SJCRH30 (cell line): ENCODE measurements at places on chromosomes 2 and 18.

- H3K36me3 ChIP-seq, result no peaks in the 10 kb centered on the region
- no peak overlapping the region for H3K4me3 ChIP-seq
- no peaks in the 10 kb centered on the region for H3K27me3 ChIP-seq
Measured at GRCh38 chr2:128401680-128402079, 83.0 kb upstream of the HS6ST1 start.

DNA sequence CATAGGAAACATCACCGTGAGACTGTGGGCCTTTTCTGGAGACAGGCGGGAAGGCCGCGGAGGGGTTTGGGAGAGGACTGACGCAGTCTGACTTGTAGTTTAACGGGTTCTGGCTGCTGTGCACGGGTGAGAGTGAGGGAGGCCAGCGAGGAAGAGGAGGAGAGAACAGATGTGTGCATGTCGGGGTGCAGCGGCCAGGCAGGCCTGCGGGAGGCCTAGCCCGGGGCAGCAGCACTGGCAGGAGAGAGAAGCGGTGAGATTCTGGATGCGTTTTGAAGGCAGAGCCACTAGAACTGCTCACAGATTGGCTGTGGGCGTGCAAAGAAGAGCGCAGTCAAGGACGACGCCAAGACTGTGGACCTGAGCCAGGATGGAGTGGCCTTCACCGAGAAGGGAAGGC lies 53.9 kb downstream of the PTGR3 start:
- no peak overlapping the region for H3K27ac ChIP-seq
- DNase-seq, result no peak
- no peaks in the 10 kb centered on the region for H3K36me3 ChIP-seq
- H3K4me3 ChIP-seq, result no peak overlapping the region
- H3K27me3 ChIP-seq, result no peaks in the 10 kb centered on the region

- no peaks in the 10 kb centered on the region for H3K4me1 ChIP-seq
- no peak overlapping the region for H3K27ac ChIP-seq
- H3K27me3 ChIP-seq, result no peaks in the 10 kb centered on the region
- no peak overlapping the region for H3K4me3 ChIP-seq
- no peak for DNase-seq
Measured at GRCh38 chr2:101089942-101090799, 61.0 kb downstream of the TBC1D8 start.

- no peak for DNase-seq
- H3K27ac ChIP-seq, result no peak overlapping the region
- H3K4me1 ChIP-seq, result peaks cover 8% of the 10 kb centered on the region; the same call in 1 of the 2 replicates
- no peaks in the 10 kb centered on the region for H3K36me3 ChIP-seq
- H3K27me3 ChIP-seq, result no peaks in the 10 kb centered on the region
Measured at GRCh38 chr2:104434318-104434792, 419.6 kb upstream of the POU3F3 start.

- no peak for DNase-seq
- H3K27ac ChIP-seq, result no peak overlapping the region
- H3K4me3 ChIP-seq, result no peak overlapping the region
- H3K4me1 ChIP-seq, result no peaks in the 10 kb centered on the region
- H3K27me3 ChIP-seq, result no peaks in the 10 kb centered on the region
- H3K36me3 ChIP-seq, result no peaks in the 10 kb centered on the region
Measured at GRCh38 chr2:118669654-118670053, 177.8 kb downstream of the EN1 start.

DNA sequence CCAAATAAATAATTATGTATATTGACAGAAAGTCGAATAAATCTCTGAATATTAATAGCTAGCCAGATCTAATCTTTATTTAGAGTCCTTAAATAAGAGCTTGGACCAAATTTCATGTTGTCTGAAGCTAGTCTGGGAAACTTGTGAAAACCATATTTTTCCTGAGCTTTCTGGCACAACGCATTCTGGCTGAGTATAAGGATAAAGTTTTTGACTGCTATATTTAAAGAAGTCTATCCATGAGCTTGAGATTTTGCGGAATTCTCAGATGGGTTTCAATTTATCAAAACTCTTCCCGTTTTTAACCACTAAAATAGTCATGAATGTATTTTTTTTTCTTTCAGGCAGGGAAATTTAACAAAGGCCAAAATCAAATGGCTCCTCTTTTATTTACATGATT lies 23.8 kb downstream of the FAP start:
- no peak overlapping the region for H3K27ac ChIP-seq
- DNase-seq, result no peak
- H3K27me3 ChIP-seq, result no peaks in the 10 kb centered on the region
- no peak overlapping the region for H3K4me3 ChIP-seq
- H3K4me1 ChIP-seq, result no peaks in the 10 kb centered on the region
- no peaks in the 10 kb centered on the region for H3K36me3 ChIP-seq

- DNase-seq, result no peak
- no peak overlapping the region for H3K27ac ChIP-seq
- H3K36me3 ChIP-seq, result no peaks in the 10 kb centered on the region
- H3K27me3 ChIP-seq, result no peaks in the 10 kb centered on the region
- H3K4me3 ChIP-seq, result no peak overlapping the region
Measured at GRCh38 chr2:149224543-149224942, 105.8 kb upstream of the LYPD6 start.

DNA sequence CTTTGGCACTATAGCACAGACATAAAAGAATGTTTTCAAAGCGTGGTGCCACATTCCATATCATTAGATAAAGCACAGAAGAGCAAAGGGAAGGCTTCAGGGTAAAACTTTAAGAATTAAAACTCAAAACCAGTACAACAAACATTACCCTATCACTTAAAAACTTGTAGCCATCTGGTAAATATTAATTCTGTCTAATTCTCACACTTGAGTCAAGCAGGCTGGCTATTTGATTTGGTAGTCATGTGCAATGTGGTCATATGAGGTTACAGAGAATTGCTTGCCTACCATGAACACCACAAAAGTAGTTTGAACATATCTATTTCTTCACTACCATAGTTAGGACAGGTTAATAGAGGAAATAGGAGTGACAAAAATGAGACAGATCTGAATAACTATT lies 244.9 kb downstream of the IRS1 start:
- DNase-seq, result no peak
- H3K4me1 ChIP-seq, result peaks cover 13% of the 10 kb centered on the region
- no peaks in the 10 kb centered on the region for H3K36me3 ChIP-seq
- H3K4me3 ChIP-seq, result no peak overlapping the region
- no peak overlapping the region for H3K27ac ChIP-seq
